ENCODE measurements at places on chromosomes 1 and 21. TPM values are rescaled to one million over a fixed set of nuclear protein-coding genes. Genes with fewer than 3 reads are reported as not detected.

The IFNGR2 gene
- total RNA-seq, result 63.1 TPM

The SUMO3 gene
- 33.1 TPM for total RNA-seq

The DENND2C gene
- total RNA-seq, result 14.9 TPM

DNA sequence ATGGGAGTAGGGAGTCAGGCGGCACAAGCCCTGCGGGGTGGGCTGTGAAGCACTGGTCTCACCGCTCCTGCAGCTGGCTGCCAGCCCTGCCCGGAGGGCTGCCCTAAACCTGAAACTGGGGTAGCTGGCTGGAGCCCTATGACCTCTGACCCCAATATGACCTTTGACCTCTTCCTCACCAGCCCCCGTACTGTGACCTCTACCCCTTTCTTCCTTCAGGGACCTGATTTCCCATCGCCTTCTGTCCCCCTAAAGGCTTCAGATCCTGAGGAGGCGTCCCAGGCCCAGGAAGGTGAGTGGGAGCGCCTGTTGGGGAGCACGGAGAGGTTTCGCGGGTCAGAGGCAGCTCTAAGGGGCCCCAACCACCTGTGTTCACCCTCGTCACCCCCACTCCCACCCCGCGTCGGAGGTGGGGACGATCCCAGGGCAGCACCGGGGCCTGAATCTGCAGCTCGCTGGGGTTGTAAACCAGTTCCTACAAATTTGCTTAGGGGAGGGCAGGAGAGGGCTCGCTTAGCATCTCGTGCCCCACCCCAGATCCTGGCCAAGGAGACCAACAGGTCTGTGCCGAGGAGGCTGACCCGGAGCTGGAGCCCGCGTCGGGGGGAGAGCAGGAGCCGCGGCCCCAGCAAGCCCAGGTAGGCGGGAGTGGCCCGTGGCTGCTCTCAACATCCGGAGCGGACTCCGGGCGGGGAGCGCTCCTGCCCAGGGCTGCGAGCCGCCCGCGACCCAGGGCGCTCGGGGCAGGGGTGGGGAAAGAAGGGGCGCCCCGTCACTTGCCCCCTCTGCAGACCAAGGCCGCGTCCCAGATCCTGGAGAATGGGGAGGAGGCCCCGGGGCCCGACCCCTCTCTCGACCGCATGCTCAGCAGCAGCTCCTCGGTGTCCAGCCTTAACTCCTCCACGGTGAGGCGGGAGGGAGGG is 7.3 kb downstream of the SYTL1 start:
- no peak for DNase-seq

GRCh38 chr21:41801321-41802197 is 34.7 kb upstream of the RIPK4 start:
- no peak for DNase-seq

DNA sequence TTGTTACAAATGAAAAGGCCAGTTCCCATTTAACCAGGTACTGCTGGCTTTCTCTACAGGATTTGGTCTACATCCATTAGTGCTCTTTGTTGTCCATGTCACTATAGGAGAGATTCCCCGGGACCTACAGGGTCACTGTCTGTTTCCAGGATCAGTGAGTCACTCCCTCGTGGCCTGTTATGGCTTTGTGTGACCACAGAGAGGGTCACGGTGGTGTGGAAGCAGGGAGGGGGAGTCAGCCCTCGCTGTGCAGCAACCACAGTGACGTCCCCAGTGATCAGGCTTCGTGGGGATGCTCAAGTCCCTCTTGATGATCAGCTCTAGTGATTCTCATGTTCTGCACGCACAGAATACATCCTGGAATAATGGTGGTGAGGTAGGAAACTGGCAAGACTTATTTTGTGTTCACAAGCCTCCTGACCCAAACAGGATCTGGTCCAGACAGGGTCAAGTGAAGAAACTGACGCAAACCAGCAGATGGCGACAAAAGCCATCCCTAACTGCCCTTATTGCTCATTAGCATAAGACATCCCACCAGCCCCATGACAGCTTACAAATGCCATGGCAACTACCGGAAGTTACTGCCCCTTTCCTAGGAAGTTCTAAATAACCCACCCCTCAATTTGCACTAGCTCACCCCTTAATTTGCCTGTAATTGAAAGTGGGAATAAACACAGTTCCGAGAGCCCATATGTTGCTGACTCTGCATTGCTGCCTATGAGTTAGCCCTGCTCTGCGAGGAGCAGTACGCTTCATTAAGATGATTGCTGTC is 98.5 kb downstream of the DISC1 start:
- DNase-seq, result no peak

DNA sequence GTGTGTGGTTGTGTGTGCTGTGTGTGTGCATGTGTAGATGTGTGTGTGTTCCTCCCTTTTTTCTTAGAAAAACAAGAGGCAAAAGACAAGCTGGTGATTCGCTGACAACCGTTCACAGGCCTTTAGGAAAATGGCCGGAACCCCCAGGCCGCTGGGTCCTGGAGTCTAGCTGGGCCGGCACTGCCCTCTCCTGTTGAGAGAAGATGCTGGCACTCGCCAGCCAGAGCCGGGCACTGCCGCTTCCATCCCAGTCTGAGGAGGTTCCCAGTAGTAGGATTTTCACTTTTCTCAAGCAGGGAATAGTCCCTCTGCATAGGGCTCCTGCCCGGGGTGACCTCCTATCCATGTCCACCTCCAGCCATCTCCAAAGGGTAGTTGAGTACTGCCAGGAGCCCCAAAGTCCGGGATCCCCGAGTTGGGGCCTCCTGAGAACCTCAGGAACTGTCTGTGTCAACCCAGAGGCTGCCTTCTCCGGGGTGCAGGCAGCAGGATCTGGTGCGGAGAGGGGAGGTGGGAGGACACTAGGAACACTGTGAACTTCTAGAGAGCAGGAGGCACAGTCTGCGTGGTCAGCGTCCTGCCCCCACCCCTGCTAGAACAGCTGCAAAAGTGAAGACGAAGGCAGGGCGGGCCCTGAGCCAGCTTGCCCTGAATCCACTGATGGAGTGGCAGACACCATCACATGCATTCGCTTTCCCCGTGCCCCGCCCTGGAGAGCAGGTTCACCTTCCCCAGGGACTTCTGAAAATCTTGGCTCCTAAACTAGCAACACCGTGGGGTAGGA is 44.1 kb upstream of the ARHGEF16 start:
- no peak for DNase-seq

GRCh38 chr1:209455661-209456358 is 127.7 kb upstream of the CAMK1G start:
- peak; percentile 55 for DNase-seq

The RGS18 gene
- total RNA-seq, result 4.4 TPM

DNA sequence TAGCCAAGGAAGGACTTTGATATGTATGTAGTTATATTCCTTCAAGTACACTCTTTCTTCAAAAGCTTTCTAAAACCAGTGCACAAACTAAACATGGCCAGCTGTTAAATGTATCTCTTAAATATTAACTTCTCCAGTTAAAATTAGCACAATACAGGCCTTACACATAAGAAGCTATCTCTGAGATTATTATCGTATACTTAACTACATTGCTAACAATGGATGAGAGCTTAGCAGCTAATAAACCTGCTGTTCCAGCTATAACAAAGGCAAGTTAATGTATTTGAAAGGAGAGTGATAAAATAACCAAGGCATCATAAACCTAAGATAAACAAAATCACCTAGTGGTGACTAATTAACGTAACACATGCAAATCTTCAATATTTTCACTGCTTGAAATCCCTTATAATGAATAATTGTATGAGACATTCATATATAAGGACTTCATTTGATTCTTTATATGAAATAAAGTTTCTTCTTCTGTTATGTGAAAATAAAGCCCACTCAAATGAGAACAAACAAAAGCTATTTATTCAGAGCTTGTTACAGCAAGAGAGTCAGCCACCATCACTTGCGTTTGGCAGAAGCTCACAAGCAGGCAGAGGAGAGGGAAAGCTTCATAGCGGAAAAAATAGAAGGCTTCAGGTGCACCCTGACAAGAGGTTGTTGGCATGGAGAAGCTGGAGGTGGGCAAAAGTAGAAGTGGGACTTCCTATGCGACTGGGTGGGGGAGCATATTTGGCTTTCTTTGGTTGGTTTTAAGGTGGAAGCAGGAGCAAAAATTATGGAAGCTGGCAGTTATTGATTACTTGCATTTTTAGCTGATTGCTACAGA is 274.1 kb upstream of the CHRM3 start:
- DNase-seq, result no peak

GRCh38 chr1:1119272-1119890 is 3.5 kb upstream of the C1orf159 start:
- DNase-seq, result no peak

The OLFML2B gene
- 25.3 TPM for total RNA-seq

The C1orf185 gene
- not detected for total RNA-seq

GRCh38 chr1:183562701-183563100 is 27.6 kb downstream of the NCF2 start:
- DNase-seq, result no peak

DNA sequence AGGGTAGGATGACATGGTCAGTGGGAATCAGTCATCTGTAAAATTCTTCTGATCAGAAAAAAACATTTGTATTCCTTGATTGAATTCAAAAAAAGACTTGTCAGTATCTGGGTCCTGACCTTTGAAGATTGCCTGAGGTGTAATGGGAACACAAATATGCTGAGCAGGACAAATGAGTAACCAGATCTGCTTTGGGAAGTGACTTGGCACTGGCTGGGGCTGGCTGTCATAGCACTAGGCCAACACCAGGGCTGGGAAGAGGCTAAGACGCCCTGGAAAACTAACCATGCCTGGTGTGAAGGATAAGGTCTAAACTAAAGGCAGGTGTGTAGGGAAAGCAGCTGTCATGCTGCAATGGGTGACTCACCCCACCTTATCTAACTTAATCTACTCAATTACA is 452.9 kb upstream of the BEND5 start:
- DNase-seq, result no peak

GRCh38 chr21:41953249-41953830 is 478 bp downstream of the C2CD2 start:
- DNase-seq, result no peak

DNA sequence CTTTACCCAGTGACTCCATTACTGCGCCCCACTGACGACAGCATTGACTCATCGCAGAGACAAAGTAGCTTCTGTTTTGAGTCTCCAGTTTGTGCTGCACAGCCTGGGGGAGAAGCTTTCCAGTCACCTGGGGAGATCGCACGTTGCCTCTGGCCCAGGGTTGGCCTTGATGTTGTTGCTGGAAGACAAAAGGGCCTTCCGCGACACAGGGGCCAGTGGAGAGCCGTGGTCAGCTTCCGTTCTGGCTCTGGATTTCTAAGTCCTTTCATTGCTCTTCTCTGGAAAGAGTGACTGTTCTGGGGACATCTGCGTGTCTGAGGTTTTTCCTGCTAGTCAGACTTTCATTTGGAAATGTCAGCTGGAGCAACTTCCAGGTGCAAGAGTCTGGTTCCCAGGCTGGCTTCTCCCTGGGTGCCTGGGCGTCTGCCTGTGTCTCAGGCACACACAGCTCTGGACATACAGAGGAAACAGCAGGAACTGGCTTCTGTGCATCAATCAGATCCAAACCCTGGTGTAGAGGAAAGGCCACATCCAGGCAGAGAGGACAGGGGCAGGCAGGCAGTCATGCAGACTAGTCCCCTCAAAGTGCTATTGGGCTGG is 257.0 kb downstream of the SIPA1L2 start:
- no peak for DNase-seq

- no peak for DNase-seq
These were observed 9.3 kb downstream of the ASH1L start for GRCh38 chr1:155553349-155553748.

DNA sequence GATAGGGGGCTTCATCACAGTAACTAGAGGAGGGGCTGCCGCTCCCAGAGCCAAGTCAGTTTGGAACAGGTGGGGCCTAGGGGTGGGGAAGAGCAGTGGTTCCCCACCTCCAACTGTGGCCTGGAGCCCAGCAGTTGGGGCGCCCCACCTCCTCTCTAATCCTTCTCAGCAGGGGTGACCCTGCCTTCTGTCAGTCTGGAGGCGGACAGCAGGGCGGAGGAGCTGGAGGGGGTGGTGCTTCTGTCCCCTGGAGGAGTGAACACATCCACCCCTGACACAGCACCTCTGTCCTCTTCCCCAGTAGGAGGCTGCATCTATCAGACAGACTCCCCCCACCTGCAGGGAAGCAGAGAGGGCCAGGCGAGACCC is 73.8 kb downstream of the MRPL37 start:
- DNase-seq, result no peak

DNA sequence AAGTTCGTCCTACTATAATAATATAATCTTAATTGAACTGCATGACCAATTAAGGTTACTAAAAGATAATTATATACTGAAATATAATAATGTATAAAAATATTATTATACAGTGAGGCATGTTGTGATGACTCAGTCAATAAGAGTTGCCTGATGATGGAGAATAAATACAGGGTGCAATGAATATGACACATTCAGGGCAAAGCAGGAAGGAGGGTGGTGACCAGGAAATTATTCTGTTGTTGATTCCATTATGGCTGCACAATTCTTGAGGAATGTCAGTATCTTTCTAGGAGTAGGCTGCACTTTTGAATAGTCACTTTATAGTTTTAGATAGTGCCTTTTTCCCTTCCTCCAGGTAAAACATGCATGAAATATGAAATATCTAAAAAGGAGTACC is 46.4 kb upstream of the RGS21 start:
- DNase-seq, result no peak

DNA sequence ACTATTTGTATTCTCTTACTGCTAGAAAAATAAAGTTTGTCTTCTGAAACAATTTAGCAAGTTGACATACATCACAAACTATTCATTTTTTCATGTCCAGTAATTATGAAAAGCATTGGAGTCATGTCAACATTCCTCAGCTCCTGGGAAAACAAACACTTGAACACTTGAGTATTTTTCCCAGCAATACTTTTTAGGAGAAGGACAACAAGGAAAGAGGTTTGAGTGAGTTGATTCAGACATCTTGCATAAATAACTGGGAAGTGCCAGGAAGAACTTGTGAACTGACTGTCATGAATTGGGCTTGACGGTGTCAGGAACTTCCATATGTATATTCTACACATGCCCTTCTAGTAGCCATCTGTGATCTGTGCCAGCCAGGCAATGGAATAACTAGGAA is 195.6 kb downstream of the HMCN1 start:
- no peak for DNase-seq

DNA sequence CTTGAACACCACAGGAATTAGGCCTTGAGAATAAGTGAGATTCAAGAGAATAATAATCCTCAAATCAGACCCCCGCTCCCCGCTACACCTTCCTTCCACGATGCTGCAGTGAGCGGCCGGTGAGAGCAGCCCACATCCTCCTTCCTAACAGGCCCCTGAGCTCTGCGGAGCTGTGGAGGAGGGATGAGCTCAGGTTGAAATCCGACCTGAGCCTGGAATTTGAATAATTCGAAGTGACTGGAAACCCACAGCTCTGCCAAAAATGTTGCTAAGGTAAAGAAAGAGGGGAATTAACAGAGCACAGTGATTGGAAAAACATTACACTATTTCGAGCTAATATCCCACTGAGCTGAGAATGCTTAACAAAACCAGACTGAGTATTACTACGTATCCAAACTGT is 90.0 kb downstream of the URB2 start:
- no peak for DNase-seq

DNA sequence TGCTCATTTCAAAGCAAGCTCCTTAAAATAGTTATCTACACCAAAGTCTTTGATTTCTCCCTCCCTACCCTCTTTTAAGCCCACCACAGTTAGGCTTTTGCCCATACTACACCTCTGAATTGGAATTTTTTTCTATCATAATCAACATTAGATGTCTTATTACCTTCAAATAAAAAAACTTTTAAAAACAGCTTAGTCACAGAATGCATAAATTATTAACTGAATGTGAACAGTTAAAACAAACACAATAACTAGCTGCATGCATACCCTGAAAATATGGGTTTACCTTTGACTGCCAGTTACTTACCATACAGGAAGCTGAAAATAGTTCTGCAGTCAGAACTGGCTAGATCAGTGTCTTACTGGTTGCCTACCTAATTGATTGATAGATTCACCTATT is 210.9 kb downstream of the TGFB2 start:
- DNase-seq, result no peak

Measured in skin of body (tissue), 3 donors.